ENCODE measurements at places on chromosomes 7 and 10.
A peak's percentile ranks its signal among the peaks of the same experiment; 100 is the strongest.

DNA sequence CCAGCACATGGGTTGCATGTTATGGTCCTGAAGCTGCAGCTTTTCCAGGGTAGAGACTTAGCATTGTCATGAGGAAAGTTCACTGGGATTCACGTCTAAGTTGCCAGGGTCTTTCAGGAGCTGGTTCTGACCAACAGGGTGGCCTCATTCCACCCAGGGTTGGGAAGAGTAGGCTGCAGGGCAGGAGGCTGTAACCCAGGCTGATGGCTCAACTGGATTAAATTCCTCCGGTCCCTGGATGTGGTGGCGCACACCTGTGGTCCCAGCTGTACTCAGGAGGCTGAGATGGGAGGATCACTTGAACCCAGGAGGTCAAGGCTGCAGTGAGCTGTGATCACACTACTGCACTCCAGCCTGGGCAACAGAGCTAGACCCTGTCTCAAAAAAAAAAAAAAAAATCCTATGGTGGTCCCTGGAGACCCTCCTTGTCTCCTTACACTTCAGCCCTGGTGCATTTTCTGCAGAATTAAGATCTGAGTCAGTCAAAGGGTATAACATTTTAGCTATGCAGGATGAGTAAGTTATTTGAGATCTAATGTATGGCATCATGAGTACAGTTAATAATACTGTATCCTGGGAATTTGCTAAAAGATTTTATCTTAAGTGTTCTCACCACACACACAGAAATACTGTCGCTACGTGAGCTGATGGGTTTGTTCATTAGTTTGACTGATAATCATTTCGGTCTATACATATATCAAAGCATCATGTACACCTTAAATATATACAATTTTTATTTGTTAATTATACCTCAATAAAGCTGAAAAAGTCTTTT, 44.0 kb downstream of the ASB13 start:
- DNase-seq: no peak

DNA sequence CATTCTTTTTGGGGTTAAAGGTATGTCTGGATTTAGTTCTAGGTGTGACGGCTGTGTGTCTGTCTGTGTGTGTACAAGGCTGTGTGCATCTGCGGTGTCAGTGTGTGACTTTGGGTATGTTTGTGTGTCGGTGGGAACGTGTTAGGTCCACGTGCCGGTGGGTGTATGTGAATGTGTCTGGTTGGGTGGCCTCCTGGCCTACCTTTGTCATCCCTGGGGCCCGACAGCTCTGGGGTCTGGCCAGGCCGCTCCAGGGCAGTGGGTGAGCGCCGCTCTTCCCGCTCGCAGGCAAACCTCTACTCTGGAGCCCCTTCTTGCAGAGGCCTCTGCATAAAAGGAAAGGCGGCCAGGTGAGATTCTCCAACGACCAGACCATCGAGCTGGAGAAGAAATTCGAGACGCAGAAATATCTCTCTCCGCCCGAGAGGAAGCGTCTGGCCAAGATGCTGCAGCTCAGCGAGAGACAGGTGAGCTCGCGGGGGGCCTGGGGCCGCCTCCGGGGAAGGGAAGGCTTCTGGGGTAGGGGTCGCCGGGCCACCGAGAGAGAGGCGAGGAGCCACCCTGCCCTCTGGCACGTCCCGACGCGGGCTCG, 2.4 kb downstream of the HHEX start:
- DNase-seq: no peak

DNA sequence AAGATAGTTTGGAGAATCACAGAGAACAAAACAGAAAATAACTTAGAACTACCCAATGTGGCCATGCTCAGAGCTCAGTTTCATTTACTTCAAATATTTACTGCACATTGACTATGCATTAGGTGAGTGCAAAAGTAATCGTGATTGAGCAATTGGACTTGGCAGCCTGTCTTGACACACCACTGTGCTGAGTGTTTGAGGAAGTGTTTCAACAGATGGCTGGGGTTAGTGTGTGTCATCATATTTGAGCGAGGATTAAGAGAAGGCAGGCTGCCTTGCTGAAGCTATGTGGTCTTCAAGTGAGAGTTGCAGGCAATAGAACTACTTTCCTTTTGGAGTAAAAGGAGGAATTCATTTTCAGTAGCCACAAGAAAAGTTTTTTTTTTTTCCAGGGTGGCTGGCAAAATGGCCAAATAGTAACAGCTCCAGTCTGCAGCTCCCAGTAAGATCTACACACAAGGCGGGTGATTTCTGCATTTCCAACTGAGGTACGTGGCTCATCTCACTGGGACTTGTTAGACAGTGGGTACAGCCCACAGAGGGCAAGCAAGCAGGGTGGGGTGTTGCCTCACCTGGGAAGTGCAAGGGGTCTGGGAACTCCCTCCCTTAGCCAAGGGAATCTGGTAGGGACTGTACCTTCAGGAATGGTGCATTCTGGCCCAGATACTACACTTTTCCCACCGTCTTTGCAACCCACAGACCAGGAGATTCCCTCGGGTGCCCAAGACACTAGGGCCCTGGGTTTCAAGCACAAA, 37.6 kb downstream of the AKR1C4 start:
- no peak for DNase-seq

DNA sequence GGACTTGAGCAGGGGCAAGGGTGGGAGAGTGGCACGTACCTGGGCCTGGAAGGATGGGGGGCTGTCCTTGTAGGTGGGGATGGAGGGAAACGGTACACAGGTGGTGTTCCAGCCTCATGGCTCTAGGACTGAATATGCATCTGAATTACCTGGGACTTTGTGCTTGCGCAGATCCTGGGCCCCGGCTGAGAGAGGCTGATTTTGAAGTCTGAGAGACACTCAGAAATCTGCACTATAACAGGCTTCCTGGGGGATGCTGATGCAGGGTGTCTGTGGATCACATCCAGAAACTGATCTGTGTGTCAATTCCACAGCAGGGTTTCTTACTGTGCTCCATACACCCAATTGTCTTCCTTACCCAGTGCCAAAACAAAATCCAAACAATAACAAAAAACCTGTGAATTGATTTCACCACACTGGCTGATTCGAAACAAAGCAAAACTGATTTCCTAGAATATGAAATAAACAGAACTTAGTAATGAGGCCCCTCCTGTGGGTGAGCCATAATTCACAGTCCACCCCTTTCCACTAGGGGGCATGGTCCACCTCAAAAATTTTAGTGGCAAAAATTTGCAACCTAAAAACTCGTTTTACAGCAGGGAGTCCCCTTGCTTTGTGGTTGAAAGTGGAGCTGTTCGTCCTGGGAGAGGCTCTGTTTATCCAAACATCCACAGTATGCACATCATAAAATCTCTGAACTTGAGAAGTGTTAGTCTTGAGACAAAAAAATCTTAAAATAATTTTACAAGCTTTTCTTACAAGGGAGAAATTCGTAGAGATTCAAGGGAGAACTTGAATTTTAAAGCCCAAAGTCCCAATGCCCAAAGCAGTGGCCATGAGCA, 32.0 kb upstream of the PLEKHA1 start:
- DNase-seq: peak; percentile 36

DNA sequence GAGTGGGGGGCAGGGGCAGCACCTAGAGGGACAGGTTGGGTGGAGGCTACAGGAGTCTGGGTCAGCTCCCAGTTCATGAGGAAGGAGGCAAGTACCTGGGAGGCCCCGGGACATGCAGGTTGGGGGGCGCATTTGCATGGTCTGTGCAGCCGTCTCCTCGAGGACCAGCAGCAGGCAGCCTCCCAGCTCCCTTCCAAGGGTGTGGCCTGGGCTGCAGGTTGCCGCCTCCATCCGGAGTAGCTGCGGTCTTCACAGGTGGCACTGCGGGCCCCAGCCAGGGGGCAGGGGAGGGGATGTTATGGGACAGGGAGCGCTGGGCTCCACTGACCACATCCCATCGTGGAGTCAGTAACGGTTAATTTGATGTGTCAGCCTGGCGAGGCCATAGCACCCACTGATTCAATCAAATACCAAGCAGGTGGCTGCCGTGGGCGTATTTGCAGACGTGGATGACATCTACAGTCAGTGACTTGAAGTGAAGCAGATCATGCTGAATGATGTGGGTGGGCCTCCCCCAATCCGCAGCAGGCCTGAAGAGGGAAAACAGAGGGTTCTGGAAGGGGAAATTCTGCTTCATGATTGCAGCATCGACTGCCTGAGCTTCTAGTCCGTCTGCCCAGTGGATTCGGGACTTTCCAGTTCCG, 81.6 kb downstream of the PRKAG2 start:
- DNase-seq: peak; percentile 52

- DNase-seq: no peak
Observed at GRCh38 chr7:139560199-139560598, 36.7 kb downstream of the CLEC2L start.

GRCh38 chr10:35640951-35641675, 983 bp downstream of the FZD8 start:
- DNase-seq: no peak

DNA sequence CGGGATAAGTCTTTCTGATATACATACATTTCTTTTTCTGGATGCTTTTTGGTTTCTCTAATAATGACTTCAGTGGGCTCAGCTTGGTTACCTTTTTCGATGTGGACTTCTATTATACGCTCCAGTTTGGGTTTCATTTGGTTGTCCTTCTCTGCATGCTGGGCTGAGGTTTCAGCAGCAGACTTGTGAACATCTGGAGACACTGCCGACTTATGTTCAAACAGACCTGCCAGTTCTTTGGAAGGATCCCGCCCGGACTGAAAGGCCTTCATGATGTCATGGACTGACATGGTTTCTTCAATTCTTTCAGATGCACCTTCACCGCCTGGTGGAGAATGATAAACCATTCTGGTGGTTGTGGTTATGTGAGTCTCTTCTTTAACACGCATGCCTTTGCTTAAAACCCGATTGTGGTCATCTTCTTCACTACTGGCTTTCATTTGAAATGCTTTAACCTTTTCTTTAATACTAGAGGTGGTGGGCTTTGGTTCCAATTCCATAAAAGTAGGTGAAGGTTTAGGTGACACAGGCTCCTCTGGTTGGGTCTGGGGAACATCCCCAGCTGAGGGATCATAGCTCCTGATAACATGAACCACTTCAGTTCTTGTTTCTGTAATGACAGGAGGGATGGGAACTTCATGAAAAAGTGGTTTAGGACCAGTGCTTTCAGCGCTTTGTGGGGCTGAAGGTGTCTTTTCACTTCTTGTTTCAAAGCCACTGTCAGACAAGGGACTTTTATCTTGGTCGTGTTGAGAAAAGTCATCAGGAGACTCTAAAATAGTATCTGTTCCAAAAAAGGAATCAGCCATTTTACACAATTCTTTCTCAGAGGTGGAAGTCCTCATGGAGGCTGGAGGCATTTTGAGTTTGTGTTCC, 167.7 kb upstream of the CCDC6 start:
- DNase-seq: no peak

- DNase-seq: no peak
Observed at GRCh38 chr10:48266528-48266927, 8.0 kb downstream of the FRMPD2 start.

DNA sequence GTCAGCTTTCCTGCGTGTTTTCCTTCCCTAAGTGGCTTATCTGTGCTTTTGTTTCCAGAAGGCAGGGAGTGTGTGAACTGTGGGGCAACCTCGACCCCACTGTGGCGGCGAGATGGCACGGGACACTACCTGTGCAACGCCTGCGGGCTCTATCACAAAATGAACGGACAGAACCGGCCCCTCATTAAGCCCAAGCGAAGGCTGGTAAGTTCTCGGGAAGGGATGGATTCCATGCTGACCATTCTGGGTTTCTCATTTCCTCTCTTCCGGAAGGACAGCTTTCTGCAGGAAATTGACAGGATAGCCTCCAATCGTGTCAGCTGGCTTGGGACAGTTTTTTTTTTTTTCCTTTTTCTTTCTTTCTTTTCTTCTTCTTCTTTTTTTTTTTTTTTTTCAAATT, 9.4 kb downstream of the GATA3 start:
- DNase-seq: no peak

- no peak for DNase-seq
Observed at GRCh38 chr7:70887186-70887585, 244.8 kb upstream of the GALNT17 start.

DNA sequence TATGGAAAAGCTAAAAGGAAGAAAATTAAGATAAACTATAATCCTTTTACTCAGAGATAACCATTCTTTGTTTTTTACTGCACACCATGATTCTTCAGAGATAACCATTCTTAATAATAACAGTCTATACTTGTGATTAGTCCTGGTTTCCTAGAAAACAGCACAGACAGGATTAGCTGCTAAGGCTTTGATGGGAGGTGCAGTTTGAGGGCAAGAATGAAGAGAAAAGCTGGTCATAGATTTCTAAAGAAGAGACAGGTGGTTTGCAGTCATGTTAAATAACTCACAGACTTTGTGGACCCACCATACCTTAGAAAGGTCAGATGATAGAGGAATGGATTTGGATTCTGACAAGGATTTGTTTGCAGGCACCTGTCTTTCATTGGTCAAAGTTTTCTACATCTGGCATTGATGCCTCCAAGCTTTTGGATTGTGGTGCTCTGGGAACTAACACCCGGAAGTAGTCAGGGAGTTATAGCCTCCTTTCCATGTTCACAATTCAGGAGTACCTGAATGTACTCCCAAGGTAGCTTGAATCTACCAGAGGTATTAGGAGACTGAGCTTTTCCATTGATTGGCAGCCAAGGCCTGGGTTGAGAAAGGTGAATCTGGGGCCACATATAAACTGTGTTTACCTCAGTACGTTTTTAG, 3.7 kb downstream of the SMC3 start:
- no peak for DNase-seq

- no peak for DNase-seq
Observed at GRCh38 chr10:89684604-89685003, 16.8 kb upstream of the KIF20B start.

DNA sequence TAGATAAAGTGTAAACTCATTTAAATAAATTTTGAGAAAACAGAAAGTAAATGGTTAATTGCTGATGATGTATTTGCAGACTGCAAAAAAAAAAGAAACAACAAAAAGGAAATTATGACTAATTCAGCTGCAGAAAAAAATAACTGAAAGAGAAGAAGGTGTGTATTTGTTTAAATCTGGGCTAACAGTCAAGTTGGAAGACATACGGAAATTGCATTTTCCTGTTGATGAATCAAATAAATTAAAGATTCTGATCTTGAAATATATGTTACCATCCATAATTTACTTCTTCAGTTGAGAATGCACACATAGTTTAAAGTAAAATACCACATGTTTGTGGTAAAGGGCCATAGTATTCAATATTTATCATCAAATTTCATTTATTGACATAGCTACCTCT, 19.3 kb upstream of the ING3 start:
- DNase-seq: no peak

DNA sequence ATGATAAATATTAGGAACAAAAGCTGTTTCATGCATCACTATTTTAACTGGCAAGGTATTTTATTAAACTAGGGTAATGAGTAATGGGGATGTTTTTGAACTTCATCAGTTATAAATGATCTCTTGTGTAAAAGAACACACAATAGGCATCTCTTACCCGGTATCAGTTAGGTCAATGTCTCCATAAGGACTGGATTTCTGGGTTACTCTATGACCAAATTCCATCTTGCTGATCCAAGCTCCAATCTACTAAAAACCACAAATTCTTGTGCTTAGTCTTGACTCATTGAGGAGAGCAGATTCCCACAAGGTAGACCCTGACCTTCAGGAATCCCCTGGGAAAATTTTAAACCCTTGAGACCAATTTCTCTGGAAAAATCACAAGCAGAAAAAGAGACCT, 1167.7 kb downstream of the XPNPEP1 start:
- DNase-seq: no peak

GRCh38 chr10:88497913-88498312, 85.2 kb downstream of the RNLS start:
- DNase-seq: no peak

GRCh38 chr7:135385209-135385608, 124.7 kb downstream of the CNOT4 start:
- DNase-seq: no peak

GRCh38 chr7:44945479-44945878, 33.3 kb downstream of the MYO1G start:
- DNase-seq: no peak

GRCh38 chr10:1893941-1894340, 156.6 kb upstream of the ADARB2 start:
- no peak for DNase-seq

GRCh38 chr10:2326411-2326810, 589.1 kb upstream of the ADARB2 start:
- no peak for DNase-seq
